Immature natural killer cell (primary cell): ENCODE measurements at places on chromosomes 3 and 15. TPM values are rescaled to one million over a fixed set of nuclear protein-coding genes. Genes with fewer than 3 reads are reported as not detected.

C3orf20 gene
- polyA plus RNA-seq = not detected

FBN1 gene
- 0.22 TPM for polyA plus RNA-seq

GOLGA6L10 gene
- not detected for polyA plus RNA-seq

INKA1 gene
- not detected for polyA plus RNA-seq

GRCh38 chr15:68653801-68654200 lies 75.0 kb downstream of the CORO2B start:
- DNase-seq = no peak

DNA sequence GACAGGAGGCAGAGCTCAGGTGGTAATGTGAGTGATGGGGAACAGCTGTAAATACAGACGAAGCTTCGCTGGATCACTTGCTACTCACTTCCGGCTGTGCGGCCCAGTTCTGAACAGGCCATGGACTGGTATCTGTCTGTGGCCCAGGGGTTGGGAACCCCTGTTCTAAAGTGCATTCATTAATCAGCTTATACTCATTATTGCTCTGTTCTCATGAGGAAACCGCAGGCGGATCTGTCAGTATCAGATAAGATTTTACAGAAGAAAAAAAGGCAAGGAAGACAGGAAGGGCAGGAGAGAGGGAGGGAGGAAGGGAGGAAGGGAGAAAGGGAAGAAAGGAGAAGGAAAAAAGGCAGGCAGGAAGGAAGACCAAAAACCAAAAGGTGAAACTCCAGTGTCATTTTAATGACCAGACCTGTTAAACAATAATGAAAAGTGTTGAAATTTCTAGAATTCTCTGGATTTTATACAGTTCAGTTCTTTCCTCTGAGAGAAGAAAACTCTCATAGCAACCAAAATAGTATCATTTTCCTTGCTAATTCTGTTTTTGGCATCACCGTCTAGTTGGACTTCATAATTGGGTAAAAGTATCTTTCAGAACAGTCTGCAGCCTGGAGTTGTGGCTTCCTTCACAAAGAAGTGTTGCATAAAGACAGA lies 128.0 kb upstream of the PROK2 start:
- DNase-seq = no peak

PAK2 gene
- polyA plus RNA-seq = 20.2 TPM

- no peak for DNase-seq
Observed at GRCh38 chr3:191303596-191303995, 25.6 kb upstream of the CCDC50 start.

- no peak for DNase-seq
Observed at GRCh38 chr15:56248311-56248992, 4.8 kb upstream of the RFX7 start.

GRCh38 chr3:26648461-26648860 lies 25.9 kb downstream of the LRRC3B start:
- DNase-seq = no peak

- DNase-seq = no peak
Observed at GRCh38 chr3:81245043-81245442, 516.4 kb downstream of the GBE1 start.

- DNase-seq = no peak
Observed at GRCh38 chr15:91894606-91895005, 41.1 kb downstream of the SLCO3A1 start.

DNA sequence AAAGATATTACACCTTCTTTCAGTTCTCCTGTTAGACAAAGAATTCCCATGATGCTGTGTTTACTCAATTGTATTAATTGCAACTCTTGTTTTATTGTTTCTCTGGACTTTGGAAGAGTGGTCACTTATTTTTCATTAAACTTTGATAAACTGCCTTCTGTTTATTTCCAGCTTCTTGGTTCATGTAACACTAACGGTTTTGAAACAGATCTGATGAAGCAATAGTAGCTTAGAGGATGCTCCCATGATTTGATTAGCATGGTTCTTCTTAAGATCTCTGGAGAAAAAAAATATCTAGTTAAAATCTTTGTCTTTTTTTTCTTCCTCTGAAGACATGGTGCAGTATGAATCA lies 90.1 kb downstream of the FNDC3B start:
- DNase-seq = no peak

DNA sequence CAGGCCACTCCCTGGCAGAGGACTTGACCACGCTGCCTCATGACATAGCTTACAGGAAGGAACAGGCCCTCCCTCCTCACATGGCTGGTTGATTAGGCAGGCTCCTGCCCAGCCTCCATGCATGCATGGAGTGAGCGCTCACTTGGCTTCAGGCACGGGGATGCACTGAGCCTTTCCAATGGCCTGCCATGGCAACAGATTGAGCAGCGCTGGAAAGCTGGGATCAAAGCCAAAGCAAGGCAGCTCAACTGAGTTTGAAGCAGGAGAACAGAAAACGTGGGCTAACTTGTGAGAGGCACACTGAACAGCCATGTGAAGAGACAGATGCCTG lies 5.9 kb upstream of the GRAMD2A start:
- no peak for DNase-seq

GRCh38 chr3:197487911-197488391 lies 67.8 kb downstream of the BDH1 start:
- DNase-seq = no peak

ARHGAP31 gene
- 4.9 TPM for polyA plus RNA-seq
